Vagina (tissue), 2 donors: ENCODE measurements at places on chromosomes 13 and 19.
A peak's percentile ranks its signal among the peaks of the same experiment; 100 is the strongest.

GRCh38 chr13:101655435-101655834, 203.0 kb downstream of the ITGBL1 start:
- DNase-seq, result no peak

GRCh38 chr13:22880741-22881720, 299.7 kb upstream of the SGCG start:
- DNase-seq, result no peak

DNA sequence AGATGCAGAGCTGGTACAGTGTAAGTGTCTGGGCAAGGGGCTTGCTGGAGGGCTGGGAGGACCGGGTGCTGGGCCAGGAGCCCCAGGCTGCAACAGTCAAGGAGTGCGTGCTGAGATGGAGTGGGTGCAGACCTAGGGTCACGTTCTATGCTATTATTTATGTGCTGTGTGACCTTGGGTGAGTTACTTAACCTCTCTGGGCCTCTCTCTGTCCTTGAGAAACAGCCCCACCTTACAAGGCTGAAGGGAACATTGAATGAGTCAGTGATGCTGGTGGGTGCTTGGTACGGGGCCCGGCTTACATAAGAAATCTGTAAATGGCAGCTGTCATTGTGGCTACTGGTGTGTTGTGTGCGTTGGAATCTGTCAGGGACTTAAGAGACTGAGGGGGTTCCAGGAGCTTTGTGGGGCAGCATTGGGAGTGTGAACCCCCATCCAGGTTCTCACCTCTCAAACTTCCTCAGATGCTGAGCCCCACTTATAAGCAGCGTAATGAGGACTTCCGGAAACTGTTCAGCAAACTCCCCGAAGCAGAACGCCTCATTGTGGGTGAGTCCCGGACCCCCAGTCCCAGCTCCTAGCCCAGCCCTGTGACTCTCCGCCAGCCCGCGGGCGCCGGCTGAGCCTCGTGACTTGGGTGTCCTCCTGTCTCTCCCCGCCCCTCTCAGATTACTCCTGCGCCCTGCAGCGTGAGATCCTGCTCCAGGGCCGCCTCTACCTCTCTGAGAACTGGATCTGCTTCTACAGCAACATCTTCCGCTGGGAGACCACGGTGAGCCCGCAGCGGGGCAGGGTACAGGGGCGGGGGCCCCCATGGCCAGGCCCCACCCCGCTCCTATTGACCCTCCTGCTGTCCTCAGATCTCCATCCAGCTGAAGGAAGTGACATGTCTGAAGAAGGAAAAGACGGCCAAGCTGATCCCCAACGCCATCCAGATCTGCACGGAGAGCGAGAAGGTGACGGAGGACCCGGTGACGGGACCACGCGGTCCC, 9.6 kb downstream of the GRAMD1A start:
- no peak for DNase-seq

DNA sequence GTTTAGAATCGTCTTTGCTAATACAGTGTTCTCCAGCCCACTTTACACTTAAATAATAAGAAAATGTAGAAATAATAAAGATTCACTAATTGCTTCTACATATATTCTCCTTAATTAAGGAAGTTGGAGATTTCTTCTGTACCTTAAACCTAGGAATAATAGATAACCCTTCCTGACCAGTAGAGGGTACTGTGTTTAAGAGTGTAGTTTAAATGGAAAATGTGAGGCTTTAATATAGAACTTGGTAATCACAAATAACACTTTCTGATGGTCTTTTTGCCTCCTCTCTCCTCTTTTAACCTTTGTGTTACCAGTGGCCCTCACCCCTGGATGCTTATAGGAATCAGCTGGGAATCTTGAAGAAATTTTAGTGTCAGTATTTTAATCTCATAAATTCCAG, 20.7 kb downstream of the POMP start:
- no peak for DNase-seq

GRCh38 chr19:51140441-51140840, 1.7 kb upstream of the SIGLEC7 start:
- peak; percentile 32 for DNase-seq

GRCh38 chr13:84121456-84121855, 239.2 kb upstream of the SLITRK1 start:
- DNase-seq, result no peak

DNA sequence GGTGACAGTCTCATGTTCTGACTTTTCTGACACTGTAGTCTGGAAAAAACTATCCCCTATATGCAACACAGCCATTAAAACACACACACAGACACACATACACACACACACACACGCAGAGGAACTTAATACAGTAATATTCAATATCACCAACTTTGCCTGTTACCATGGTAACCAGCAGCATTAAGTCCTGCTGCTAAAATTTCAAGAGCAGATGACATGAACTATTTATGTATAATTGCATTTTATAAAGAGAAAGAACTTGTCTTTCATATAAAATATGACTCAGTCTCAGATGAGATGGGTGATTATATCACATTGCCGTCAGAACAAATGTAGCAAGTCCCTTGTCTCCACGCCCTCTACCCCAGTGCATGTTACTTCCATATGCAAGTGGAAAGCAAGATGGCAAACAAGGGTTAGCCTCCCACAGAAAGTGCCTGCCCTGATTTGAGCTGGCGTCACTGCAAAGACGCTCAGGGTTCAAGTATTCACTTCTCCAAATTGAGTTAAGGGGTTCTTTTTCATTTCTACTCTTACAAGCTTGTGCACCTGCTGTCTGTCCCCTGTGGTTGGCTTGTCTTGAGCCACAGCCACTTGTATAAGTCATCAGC, 576.8 kb downstream of the UQCRFS1 start:
- DNase-seq, result no peak

DNA sequence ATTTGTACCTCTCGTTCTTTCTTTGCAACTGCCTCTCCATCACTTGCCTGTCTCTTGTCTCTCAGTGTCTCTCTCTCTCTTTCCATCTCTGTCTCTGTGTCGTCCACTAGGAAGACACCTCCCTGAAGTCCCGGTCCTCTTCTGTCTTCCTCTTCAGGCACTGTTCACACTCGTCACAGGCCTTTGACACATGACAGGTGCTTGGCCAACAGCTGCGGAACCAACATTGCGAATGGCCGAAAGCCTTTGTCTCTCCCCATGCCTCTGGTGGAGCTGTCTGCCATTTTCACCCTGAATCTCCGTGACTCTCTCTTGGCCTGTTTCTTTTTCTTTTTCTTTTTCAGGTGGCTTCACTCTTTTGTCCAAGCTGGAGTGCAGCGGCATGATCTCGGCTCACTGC, 2.8 kb downstream of the HIPK4 start:
- DNase-seq, result no peak

DNA sequence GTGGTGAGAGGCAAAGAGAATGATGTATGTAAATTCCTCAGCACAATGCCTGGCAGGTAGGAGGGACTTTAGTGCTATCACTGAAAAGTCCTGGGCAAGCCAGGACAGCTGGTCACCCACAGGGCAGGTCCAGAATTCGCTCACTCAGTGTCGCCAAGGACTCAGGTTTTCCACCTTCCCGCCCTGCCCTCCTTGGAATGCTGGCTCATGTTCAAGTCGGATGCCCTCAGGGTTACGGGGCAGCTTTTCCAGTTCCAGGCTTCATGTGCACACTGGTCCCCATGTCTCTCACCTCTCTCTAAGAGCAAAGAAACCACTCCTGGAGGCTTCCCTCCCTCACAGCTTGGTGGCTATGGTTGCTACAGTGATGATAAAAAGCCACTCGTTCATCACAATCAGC, 24.8 kb upstream of the NAXD start:
- no peak for DNase-seq

- no peak for DNase-seq
These were observed 101.0 kb upstream of the DACH1 start for GRCh38 chr13:71967990-71968389.

DNA sequence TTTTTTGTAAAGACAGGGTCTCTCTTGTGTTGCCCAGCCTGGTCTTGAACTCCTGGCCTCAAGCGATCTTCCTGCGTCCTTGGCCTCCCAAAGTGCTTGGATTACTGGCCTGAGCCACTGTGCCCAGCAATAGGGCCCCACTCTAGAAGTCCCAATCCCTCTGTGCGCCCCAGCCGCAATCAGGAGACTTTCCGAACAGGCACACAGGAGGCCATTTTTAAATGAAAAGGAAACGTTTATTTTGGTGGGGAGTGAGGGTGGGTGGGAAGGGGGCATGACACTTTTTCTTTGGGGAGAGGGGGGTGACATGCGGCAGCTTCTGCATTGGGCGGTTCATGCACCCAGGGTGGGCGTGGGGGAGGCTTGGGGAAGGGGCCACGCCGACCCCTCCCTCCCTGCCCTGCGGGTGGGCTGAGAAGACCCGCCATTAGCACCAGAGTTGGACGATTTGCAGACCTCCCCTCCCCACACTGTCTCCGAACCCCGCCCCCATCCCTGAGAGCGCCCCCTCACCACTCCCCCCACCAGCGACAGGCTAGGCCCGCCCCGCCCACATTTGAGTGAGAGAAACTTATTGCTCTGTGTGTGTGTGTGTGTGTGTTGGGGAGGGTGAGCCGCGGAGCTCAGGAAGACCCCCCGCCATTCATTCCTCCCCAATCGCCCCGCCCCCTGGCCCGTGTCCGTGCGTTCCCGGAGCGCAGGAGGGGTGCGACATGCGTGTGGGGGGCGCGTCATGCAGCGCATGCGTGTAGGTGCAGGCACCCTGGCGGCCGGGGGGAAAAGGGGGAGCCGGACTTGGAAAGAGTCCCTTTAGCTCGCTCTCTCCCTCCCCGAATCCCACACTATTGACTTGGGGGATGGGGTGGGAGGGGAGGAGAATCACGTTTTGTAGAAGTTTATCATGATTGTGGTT, 17.2 kb downstream of the KCNC3 start:
- no peak for DNase-seq

- no peak for DNase-seq
These were observed 21.9 kb upstream of the SLC35E1 start for GRCh38 chr19:16594131-16594586.

DNA sequence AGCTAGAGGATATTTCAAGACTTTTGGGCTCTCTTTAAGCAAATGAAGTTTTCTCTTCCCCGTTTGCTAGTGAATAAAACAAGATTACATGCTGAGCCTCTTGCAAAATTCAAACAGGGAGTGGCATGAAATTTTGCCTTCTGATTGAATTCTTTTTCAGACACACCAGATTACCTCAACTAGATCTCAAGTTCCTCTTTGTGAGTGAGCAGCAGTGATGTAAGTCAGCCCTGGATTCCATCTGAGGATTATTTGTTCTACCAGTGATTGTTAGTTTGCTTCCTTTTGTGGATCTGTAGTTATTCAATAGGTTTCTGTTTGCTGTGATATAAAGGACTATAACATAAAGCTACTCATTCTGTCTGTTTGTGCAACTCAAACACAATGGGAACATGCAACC, 407.7 kb downstream of the LMO7 start:
- no peak for DNase-seq

GRCh38 chr13:20350819-20351218, 118.7 kb upstream of the GJB6 start:
- no peak for DNase-seq

DNA sequence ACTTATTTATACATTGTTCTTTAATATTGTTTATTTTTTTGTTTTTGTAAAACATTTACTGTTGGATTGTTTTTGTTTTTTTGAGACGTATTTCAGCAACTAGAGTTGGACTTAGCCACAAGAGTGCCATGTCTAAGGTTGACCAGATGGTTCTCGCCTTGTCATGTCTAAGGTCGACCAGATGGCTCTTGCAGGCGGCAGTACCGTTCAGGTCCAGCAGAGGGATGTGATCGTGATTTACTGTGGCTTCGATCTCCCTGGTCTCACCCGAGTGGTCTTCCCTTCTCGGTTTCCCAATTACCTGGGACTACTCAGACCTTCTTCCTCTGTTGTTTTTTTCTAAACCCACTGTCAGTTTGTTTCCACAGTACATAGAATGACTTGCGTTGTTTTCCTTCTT, 1438.6 kb downstream of the UQCRFS1 start:
- DNase-seq, result no peak
